ENCODE measurements at places on chromosomes 11 and 22.
A peak's percentile ranks its signal among the peaks of the same experiment; 100 is the strongest.

- DNase-seq = no peak
These were observed 138.7 kb downstream of the TRIM29 start for GRCh38 chr11:119999220-119999619.

GRCh38 chr11:75931124-75931523 lies 116.1 kb downstream of the UVRAG start:
- DNase-seq = peak; percentile 76

DNA sequence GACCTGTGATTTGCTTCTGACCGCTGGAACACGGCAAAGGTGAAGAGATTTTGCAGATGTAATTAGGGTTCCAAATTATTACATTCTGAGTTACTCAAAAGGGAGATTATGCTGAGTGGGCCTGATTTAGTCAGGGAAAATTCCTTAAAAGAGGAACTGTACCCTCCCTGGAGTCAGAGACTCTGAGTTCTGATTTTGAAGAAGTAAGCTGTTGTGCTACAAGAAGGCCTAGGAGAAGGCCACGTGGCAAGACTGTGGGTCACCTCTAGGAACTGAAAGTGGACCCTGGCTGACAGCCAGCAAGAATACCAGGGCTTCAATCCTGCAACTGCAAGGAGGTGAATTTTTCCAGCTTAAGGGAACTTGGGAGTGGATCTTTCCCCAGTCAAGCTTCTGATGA lies 45.3 kb downstream of the CHRDL2 start:
- no peak for DNase-seq

- DNase-seq = no peak
These were observed 14.1 kb downstream of the APOL1 start for GRCh38 chr22:36267058-36267457.

DNA sequence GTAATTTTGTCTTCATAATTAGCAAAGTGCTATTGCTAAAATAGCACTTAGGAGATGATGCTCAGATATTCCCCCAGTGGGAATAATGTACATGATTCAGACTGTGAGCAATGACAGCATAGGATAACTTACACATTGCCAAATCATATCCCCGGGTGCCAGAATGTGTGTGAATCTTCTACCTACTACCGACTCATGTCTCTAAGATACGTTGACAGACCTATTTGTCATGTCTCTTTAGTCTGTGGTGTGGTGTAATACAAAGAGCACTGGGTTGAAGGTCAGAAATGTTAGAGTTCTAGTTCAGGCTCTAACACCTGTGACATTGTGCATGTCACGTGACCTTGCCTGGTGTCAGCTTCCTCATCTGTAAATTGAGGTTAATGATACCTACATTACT lies 31.0 kb upstream of the PICALM start:
- peak; percentile 76 for DNase-seq

DNA sequence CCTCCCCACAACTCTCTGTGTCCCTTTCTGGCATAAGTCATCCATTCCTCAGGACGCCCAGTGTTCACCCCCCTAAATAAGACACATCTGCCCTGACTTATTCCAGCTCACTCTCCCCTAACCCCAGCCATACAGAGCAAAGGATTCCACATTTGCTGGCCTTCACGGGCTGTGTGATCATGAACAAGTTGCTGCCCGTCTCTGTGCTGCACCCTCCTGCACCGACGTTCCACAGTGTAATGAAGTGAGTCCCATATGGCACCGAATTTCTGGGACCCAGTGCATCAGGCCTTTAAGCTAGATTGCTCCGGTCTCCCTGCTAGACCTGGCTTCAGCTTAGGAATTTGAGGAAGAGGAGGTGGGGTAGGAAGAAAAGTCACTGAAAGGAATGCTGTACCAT lies 22.4 kb upstream of the LRRC32 start:
- no peak for DNase-seq

DNA sequence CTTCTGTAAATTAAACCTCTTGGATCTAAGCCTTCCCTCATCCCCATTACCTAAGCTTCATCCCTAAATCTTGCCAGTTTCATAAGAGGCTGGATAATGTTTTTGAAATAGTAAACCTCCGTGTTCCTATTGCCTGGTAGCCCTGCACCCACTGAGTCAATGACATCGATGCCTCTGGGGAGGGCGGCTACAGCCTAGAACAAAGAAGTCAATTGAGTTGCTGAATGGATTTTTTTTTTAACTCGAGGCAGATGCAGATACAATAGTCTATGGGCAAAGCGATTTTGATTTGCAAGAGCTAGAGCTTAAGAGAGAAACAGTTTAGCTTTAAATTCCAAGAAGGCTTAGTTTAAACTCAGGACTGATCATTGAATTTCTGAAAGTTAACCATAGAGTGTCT lies 121.3 kb downstream of the NECTIN1 start:
- DNase-seq = no peak

DNA sequence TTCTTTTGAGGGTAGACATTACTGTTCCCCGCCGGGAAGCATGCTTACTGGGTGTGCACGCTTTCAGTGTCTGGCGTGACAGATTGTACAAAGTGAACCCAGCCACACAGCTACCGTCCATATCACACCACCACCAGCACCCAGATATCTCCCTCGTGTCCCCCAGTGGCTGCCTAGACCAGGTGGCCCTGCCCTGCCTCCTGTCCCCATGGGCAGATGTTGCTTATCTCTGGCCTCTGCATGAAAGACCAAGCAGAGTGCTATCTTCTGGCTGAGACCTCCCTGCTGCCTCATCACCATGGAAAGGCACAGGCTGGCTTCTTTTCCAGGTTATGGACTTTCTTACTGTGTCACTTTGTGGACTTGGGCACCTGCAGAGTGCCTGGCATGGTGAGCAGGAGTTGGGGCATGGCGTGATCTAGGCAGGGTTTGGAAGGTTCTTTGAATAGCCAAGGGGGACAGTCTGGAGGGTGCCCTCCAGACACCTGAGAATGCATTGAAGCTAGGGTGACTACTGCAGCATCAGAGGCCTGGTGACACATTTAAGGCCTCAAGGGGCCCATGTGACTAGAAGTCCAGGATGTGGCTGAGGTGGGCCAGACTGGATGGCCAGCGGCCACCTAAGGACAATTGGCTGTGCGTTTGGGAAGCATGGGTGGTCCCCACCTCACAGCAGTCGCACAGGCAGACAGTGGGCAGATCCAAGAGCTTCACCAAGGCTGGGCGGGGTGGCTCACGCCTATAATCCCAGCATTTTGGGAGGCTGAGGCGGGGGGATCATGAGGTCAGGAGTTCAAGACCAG lies 4.7 kb downstream of the TANGO2 start:
- no peak for DNase-seq

- DNase-seq = no peak
These were observed 20.8 kb upstream of the CHKA start for GRCh38 chr11:68142028-68142412.

- peak; percentile 94 for DNase-seq
These were observed 18.4 kb upstream of the TLCD5 start for GRCh38 chr11:120306519-120307242.

DNA sequence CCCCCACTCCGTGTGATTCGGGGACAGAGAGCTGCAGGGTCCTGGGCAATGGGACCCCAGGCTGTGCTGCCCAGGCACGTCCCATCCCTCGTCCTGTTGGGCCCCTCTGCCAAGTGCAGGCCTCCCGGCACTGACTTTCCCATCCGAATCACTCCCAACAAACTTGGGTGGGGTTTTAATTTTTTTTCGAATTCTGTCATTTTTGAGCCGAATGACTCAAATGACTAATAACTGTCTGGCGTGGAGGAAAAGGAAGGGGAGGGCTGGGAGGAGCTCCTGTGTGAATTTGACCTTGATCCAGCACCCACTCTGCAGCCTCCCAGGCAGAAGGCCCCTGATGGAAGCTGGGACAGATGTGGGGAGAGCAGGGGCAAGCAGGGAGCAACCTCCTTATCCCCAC lies 1173.2 kb downstream of the BRD1 start:
- peak; percentile 93 for DNase-seq
